EH (cell line): ENCODE measurements at places on chromosomes 1 and 21.
A peak's percentile ranks its signal among the peaks of the same experiment; 100 is the strongest.

- peak; percentile 87 for DNase-seq
These were observed 68.7 kb downstream of the DNTTIP2 start for GRCh38 chr1:93810316-93810715.

DNA sequence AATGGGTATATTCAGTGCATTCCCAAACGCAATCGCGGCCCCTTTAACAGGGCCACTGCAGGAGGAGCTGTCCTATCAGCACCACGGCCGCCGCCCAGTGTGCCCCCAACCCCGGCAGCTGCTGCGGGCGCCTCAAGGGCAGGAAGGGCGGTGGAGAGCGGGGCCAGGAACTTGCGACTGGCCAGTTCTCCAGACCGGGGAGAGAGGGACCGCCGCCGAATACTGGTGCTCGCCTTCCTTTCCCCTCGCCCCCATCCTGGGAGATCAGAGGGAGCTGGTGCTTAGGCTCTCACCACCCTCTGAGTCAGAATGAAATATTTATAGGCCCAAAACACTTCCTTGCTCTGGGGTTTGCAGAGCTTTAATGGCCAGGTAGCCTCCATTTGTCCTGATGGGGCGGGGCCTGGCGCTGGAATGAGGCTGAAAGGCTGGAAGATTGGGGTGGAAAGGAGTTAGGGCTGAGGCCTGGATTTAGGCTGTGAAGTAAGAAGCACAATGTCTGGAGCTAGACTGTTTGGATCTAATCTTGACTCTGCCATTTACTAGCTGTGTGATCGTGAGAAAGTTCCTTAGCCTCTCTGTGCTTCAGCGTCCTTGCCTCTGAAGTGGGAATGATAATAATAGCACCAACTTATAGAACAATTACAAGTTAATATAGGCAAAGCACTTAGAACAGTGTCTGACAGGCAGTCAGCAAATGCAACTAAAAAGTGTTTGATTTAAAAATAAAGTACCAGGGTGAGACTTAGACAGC, 75.5 kb downstream of the NAV1 start:
- peak; percentile 54 for DNase-seq

- DNase-seq = no peak
These were observed 18.7 kb downstream of the MIER1 start for GRCh38 chr1:66943361-66943969.

GRCh38 chr1:91221017-91221416, 183.6 kb downstream of the HFM1 start:
- no peak for DNase-seq

- no peak for DNase-seq
These were observed 619.0 kb downstream of the AJAP1 start for GRCh38 chr1:5273280-5274003.

DNA sequence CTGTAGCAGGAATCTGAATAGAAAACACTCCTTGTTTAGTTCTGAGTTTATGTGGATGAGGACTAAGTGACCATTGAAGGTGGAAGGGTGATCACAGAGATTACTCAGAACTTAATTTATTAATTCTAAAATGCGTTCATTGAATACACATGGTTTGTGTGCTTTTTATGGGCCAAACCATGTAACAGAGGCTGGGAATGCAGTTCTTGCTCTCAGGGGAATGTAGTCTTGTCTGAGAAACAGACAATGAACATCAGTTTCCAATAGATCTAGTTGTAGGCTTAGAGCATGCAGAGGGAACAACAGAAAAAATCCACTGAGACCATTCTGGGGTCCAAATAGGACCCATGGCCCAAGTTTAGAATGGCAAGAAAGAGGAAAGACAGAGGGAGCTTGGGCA, 46.1 kb downstream of the ITSN1 start:
- DNase-seq = peak; percentile 55

DNA sequence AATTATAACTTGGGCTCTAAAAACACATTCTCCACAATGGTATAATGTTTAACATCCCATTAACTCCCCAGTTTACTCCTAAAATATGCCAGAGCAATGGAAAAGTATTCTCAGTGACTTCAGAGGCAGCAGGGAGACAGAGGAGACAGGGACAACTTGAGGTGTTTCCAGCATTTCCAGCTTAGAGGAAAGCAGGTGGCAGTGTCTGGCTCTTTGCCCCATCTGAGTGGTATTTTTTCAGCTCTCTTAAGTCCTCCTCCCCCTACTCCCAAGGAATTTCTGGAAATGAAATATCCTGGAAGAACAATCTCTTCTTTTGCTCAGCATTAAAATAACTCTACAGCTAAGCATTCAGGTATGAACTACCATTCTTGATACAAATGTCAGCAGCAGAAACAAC, 10.8 kb upstream of the ERMAP start:
- peak; percentile 9 for DNase-seq
